ENCODE measurements at places on chromosomes 5 and 9.

GRCh38 chr5:108942701-108943100 lies 195.0 kb downstream of the FER start:
- no peak for DNase-seq

DNA sequence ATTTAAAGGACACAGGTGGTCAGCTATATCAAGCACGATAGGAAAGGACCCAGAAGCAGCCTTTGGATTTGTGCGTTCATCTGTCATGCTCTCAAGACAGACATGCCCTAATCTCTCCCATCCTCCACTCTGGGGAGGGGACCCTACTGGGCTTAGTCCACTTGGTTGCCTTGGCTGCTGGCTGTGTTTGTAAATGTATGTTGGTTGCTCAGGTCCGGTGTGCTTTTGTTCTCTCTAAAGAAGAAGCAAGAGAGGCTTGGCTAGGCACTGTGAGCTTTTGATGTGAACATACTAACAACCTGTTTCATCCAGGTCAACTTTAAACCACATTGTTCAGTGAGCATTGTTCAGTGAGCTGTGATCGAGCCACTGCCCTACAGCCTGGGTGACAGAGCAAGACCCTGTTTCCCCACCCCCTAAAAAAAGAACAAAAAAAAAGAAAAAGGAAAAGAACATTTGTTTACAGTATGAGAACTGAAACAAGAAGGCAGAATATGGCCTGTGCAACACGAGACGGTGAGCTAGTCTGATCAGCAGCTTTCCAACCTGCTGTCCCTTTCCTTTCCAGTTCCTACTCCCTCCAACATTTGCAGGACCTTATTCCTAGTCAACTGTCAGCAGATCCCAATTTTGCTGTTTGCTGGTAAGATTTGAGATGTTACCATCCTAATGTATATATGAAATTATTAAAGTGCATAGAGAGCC lies 228.3 kb downstream of the ARHGAP26 start:
- DNase-seq, result no peak

- DNase-seq, result peak; percentile 46
Observed at GRCh38 chr9:134735441-134736175, 94.0 kb downstream of the COL5A1 start.

GRCh38 chr5:14463629-14464028 lies 118.0 kb upstream of the OTULINL start:
- DNase-seq, result peak; percentile 89

DNA sequence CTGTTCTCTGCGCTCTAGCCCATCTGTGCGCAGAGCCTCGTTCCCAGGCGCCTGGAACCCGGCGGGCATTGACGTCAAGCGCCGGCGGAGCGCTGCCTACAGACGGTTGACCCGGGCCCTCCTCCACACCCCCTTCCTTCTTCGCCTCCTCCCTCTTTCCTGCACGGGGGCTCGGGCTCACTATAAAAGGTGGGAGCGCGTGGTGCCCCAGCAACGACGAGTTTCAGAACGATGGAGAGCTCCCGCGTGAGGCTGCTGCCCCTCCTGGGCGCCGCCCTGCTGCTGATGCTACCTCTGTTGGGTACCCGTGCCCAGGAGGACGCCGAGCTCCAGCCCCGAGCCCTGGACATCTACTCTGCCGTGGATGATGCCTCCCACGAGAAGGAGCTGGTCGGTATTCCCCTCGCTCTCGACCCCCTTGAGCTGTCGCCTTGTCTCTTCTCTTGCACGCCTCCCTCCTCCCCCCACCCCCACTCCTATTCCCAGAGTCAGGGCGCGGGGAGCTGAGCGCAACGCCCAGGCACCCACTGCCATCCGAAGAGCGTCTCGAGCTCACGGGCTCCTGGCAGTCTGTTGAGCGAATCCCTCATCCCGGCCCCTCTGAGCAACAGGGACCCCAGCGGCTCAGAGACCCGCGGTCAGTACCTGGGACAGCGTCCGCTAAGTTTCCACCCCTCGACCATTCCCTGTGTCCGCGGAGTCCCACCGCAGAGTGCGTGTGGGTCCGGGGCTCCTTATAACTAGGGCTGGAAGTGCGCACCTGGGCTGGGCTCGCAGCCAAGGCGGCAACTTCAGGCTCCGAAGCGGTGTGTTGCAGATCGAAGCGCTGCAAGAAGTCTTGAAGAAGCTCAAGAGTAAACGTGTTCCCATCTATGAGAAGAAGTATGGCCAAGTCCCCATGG lies at the start of gene CARTPT:
CARTPT (plus strand) TSS at position 213 of the 902 bp plus-strand sequence; CDS start at position 232, 19 bp downstream.
- peak; percentile 6 for DNase-seq

DNA sequence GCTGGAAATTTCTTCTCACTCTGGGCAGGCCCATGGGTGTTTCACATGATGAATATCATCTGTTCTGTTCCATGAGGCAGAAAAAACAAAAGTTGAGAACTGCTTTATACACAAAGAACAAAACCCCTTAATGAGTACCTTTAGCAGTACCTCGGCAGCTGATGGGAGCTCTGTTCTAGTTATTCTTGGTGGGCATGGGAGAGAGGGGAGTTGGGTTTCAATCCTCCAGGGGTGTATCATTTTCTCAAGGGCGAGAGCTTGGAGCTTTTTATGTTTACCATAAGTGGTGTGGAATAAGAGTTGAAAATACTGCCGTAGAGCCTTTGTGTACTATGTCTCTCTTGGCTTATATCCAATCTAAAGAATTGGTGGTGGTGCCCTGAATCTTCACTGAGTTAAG lies 103.3 kb upstream of the ZNF608 start:
- no peak for DNase-seq

DNA sequence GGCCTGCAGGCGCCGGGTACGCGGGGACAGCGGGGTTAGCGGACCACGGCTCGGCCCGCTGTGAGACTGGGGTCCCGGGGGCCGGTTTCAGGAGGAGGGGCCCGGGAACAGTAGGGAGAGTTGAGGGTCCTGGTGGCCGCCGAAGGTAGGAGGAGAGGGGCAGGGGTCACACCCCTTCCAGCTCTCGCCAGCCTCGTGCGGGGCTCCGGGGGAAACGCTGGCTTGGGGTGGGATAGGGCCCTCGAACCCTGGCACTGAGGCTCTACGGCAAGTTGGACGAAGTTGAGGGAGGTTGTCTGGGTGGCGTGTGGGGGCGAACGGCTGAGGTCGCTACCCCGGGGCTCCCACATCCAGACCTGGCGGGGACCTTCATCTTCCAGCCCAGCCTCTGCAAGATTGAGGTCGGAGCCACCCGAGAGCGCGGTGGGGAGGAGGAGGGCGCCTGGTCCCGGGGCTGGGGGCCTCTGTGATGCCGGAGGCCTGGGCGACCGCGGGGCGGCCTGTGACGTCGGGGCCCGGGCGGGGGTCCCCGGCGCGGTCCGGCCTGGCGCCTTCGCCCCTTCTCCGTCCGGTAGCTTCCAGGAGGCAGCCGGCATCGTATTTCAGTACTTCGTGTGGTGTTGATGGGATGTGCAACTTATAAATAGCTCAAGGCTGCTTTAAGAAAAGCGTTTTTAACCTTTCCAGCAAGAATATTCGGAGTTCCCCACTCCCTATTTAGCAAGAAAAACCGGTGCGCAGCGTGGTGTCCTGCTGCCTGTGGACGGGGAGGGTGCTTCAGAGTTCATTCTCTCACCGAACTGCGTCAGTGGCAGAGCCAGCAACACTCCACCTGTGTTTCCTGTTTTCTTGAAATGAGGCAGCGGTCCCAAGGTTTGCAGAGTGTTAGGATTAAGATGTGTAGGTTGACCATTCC lies 902 bp downstream of the HABP4 start:
- DNase-seq, result peak; percentile 35

DNA sequence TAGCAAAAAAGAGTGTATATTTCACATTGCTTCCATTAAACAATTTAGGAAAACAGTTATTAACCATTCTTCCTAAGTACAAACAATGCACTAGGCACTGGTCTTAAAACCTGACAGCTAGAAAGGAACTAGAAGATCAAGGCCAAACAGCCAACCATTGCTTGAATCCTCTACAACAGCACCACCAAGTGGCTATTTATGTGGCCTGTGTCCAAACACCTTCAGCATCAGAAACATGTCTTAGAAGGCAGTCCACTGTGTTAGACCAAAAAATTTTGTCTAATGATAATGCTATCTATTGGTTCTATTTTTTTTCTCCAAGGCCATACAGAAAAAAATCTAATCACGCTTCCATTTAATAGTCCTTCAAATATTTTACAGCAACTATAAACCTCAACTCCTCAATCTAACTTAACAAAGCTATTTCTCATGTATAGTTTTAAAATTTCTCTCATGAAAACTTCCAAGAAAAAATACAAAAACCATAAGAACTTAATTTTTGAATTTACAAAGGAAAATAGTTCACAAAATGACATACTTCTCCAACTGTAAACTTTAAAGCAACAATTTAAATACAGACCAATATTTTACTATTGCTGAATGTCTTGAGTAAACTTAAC lies 36.1 kb downstream of the CAAP1 start:
- DNase-seq, result peak; percentile 84

GRCh38 chr9:93304574-93305496 lies 120.9 kb downstream of the WNK2 start:
- peak; percentile 37 for DNase-seq
